ENCODE measurements at places on chromosomes 13 and 19. TPM values are rescaled to one million over a fixed set of nuclear protein-coding genes. Genes with fewer than 3 reads are reported as not detected.

Gene IER2
- 39.0 TPM for total RNA-seq

Gene C19orf85
- total RNA-seq, result not detected

Gene IFI30
- total RNA-seq, result not detected

Gene PET100
- total RNA-seq, result 0.39 TPM

Gene LRRC8E
- total RNA-seq, result 11.9 TPM

All from MG63 (cell line).